T-cell (primary cell): ENCODE measurements at places on chromosomes 1 and 21. TPM values are rescaled to one million over a fixed set of nuclear protein-coding genes. Genes with fewer than 3 reads are reported as not detected.

GRCh38 chr1:205171369-205171768, 40.1 kb downstream of the DSTYK start:
- DNase-seq, result no peak

DNA sequence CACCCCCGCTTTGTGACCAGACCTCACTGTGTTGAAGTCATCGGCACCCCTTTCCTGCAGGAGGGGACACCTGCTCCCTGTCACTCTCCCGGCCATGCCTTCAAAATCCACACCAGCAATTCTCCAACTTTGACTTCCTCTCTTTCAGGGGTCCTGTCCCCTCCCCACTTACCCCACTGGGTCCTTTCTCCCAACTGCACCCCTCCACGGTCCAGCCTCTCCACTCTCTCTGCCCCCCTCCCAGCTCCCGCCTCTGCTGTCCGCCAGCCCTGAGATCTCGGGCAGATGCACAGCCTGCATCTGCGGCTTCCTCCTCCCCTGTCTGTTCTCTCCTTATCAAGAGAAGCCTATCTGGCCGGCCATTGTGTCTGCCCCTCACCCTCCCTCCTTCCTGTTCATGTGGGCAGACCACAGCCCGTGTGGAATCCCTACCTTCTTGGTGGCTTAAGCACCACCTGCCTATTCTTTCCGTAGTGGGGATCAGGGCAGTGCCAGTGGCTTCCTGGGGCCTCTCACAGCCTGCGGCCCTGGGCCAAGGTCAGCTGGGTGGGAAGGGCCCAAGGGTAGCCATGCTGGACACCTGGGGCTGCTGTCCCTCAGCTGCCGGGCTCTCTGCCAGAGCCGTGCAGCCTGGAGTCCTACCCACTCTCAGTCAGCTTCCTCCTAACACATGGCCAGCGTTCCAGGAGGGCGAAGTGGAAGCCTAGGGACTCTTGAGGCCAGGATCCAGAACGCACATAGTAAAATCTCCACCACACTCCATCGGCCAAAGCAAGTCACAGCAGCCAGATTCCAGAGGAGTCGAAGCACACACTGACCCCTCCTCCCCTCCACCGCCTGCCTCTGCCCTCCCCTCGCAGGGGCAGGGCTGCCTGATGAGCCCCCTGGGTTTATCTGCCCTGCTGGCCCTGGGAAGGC, 5.1 kb upstream of the HES4 start:
- no peak for DNase-seq

DNA sequence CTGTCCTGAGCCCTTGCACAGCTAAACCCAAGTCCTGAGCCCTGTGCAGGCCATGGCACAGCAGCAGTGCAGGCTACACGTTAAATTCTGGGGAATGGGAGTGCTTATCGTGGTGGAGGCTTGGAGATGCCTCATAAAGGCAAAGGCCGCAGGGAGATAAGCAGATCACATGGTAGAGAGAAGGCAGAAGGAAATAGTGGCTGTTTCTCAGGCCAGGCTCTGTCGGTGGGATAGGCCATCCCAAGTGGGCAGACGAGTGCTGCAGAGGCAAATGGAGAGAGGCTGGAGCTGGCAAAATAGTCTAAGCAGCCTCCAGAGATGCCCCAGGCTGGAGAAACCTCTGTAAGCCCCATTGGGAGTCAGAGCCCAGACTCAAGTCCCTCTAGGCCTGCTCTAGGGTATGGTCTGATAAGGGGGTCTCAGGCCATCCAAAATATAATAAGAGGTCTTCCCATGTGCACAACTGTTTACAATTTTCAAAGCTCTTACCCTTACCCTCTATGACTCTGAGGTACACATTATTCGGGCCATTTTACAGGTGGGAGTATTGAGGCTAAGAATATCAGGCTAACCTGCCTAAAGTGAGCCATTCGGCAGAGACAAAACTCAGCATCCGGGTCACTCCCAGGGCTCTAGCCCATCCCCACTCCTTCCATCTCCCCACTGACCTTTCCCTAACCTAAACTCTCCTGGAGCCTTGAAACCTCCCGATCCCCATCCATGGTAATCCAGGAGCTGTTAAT, 79.6 kb downstream of the NKAIN1 start:
- DNase-seq, result no peak

DNA sequence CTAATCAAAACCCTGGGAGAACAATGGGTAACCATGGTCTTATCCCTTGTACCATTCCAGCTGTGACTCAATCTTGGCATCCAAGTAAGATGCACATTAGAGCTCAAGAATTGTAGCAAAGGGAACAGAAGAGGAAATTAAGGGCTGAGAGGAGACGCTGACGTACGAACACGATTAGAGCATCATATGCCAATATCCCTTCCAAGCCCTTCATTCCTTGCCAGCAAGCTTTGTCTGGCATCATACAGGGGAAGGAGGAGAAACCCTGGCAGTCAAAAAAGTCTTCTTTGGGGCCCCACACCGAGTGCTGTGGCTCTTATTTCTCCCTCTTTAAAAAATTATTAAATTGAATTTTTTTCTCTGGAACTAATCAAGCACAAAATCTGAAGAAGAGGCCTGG, 120.9 kb downstream of the ASTN1 start:
- DNase-seq, result no peak

DNA sequence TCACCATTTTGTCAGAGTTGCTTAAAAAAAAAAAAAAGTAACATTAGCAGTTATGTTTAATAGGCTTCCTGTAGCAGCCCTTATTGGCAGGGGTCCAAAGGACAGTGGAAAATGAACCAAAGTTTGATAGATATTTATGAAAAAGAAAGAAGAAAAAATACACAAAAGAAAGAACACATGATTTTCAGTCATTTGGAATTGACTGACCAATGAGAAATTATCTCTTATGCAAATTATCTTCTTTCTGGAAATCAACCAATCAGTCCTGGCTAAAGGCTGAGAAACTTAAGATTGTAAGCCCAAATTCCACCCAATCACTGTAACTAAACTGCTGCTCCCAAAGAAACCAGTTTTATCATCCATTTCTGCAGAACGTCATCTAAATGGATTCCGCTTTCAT, 282.4 kb downstream of the TM2D1 start:
- DNase-seq, result no peak

DNA sequence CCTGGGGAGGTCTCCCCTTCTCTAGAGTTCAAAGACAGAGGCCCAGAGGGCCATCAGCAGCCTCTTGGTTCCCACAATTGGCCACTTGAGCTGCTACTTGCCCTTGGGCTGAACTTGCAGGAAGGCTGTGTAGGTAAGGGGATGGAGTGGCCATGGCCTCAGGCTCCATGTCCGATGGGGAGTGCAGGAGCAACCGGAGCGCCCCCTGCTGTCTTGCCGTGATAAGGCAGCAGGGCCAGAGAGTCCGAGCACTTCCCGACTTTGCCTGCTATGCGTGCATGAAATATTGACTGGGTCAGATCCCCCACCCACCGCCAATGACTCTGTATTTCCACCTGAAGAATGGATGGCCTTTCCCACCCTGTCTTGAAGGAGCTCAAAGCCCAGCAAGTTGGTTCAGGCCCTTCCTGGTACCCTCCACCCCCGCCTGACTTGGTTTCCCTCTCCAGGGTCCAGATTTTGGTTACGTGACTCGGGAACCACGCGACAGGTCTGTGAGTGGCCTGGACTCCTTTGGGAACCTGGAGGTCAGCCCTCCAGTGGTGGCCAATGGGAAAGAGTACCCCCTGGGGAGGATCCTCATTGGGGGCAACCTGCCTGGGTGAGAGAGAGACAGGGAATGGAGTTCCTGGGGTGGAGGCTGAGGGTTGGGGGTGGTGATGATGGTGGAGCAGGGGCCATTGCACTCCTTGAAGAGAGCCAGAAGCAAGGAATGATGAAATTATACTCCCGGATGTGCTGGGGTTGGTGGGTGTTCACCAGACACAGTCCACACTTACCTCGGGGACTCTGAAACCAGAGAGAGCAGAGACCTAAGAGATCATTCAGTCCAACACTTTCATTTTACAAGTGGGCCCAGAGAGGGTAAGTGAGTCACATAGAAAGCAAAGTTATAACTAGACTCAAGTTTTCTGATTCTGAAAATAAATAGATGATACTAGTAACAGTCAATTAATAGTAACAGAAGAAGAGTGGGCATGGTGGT, 25.6 kb downstream of the PADI3 start:
- DNase-seq, result no peak

DNA sequence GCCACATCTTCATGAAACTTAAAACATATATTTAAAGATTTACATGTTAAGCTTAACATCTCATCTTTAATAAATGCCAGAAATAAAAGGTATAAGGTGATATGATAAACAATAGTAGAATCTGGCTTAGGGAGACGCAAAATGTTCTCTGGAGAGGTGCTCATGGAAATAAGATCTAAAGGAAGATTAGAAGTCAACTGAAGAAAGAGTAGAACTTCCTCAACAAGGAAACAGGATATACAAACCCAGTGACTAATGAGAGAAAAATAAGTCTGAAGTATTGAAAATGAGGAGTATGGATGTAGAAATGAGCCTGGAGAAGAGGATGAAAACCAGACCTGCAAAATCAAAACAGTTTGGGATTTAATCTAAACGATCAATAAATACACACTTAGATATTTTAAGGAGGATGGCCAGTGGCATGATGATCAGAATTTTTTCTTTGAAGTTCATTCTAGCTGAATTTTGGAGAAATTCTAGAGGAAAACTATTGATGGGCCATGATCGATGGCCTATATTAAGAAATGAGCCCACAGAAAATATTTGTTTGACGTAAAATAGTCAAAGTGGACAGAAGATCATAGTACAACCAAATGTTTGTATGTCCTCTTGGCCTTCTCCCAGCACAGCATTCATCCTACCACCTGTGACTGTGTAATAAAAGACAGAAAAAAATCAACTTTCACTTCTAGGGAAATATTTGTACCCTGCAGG, 387.9 kb upstream of the PTBP2 start:
- no peak for DNase-seq

GRCh38 chr1:156707417-156708217, 2.2 kb upstream of the CRABP2 start:
- no peak for DNase-seq

GRCh38 chr1:16615253-16616252, 2.2 kb upstream of the NBPF1 start:
- no peak for DNase-seq

DNA sequence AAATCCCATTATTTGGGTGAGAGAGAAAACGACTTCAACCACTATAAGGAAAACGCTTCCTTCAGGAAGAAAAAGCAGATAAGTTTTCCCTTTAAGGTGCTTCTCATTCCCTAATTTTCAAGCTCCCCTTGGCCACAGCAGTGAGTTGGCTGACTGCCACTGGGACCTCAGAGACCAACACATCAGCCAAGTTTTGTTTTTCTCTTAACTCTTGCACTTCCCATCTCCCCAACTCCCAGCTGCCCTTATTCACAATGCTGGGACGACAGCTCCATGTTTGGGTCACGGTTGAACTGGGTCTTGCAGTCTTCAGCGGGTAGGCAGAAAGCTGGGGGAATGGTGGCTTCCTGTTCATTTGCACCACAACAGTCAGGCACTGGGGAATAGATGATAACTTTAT, 18.9 kb downstream of the SGIP1 start:
- DNase-seq, result no peak

DNA sequence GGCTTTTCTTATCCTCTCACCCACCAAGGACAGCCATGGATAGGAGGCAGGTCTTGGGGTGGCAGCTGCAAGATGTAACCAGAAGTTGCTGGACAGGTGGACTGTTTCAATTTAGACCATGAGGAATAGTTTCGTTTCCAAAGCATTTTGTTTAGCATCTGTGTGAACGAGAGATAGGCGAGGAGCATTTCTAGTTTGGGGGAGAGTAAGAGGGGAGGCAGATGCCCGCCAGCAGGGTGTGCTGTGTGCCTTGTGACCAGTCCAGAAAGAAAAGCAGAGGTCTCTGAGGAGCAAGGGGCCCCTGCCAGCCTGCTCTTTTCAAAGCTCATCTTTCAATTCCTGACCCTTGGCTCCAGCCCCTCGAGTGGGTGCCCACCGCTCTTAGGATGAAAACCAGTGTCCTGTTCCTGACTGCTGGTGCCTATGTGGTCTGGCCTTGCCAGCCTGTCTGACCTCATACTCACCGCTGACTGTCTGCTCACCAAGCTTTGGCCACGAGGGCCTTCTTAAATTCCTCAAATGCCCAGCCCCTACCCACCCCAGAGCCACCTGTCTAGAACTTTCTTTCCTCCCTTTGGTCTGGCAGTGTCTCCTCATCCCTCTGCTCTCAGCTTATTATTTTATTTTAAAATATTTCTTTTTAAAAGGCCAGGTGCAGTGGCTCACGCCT, 8.5 kb downstream of the SERINC2 start:
- no peak for DNase-seq

GRCh38 chr1:85611856-85612255, 31.3 kb downstream of the CCN1 start:
- DNase-seq, result no peak

- DNase-seq, result no peak
Measured at GRCh38 chr1:11535761-11536572, 57.0 kb downstream of the DISP3 start.

GRCh38 chr1:183155939-183156338, 30.1 kb upstream of the LAMC2 start:
- no peak for DNase-seq

DNA sequence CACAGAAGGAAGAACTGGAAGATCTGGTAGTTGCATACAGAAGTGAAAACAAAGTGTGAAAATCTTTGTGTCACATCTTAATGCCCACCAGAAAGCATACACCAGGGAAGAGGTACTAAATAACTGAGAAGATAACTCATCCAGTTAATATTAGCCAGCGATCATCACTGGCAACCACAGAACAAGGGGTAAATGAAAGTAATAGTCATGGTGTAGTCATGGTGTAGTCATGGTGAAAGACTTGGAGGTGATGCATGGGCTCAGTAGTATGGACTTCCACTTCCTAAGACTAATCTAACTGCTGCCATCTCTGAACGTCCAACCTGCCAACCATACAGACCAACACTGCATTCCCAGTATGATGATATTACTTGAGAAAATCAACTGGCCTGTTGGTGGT, 481.2 kb upstream of the NR5A2 start:
- no peak for DNase-seq

- DNase-seq, result no peak
Measured at GRCh38 chr1:197126691-197127090, 19.8 kb downstream of the ASPM start.

DNA sequence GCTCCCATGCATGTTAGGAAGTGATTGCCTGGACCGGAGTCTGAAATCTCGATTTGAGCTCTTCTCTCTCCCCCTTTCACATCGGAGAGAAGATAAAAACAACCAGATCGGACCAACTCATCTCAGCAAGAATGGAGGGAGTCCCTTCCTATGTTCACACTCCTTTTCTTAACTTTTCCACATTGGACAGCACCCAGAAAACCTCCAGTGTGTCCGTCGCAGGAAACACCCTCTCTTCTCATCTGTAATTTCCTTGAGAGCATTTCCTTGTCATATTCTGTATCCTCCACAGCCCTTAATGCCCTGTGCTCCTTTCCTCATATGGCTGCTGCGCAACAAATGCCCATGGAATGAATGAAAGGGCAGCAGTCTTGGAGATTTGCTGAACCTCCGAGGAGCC, 1.5 kb upstream of the TDRD10 start:
- no peak for DNase-seq

- DNase-seq, result no peak
Measured at GRCh38 chr1:177770096-177770495, 199.8 kb downstream of the SEC16B start.

NT5C1A gene
- total RNA-seq, result 0.30 TPM

MCM3AP gene
- 142 TPM for total RNA-seq

FCRL4 gene
- total RNA-seq, result 0.07 TPM

LCE1D gene
- total RNA-seq, result not detected

FAM163A gene
- total RNA-seq, result not detected

KIAA0040 gene
- 35.3 TPM for total RNA-seq

KCNA2 gene
- total RNA-seq, result 0.57 TPM

PCP4L1 gene
- not detected for total RNA-seq

CIART gene
- total RNA-seq, result 1.3 TPM

SLC35E2B gene
- 86.5 TPM for total RNA-seq

UBE2Q1 gene
- 101 TPM for total RNA-seq

TDRKH gene
- total RNA-seq, result 22.1 TPM

CRNN gene
- total RNA-seq, result not detected

CD52 gene
- 1,098 TPM for total RNA-seq

KISS1 gene
- total RNA-seq, result not detected
